ENCODE measurements at places on chromosomes 5 and 9.

DNA sequence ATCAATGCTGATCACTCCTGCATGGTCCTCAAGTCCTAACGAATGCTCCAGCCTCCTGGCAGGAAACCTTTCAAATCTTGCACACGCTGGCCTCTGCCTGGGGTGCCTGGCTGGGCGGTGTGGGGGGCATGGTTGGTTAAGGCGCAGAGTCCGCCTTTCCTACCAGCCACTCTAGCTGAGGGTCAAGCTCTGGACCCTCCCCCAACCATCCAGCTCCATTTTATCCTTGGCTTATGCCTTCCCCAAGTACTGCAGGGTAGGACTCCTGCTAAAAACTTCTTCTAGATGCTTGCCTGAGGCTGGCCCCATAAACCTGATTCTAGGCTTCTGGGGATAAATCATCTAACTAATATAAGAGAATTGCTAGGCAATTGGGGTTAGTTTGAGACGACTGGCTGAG is 808 bp upstream of the MVB12B start:
- DNase-seq: no peak

GRCh38 chr5:173011566-173011965 is 28.0 kb downstream of the ATP6V0E1 start:
- no peak for DNase-seq

- no peak for DNase-seq
Measured at GRCh38 chr9:120482424-120483186, 97.4 kb downstream of the CDK5RAP2 start.

- DNase-seq: peak; percentile 82
Measured at GRCh38 chr9:96350866-96351265, 32.6 kb downstream of the SLC35D2 start.

DNA sequence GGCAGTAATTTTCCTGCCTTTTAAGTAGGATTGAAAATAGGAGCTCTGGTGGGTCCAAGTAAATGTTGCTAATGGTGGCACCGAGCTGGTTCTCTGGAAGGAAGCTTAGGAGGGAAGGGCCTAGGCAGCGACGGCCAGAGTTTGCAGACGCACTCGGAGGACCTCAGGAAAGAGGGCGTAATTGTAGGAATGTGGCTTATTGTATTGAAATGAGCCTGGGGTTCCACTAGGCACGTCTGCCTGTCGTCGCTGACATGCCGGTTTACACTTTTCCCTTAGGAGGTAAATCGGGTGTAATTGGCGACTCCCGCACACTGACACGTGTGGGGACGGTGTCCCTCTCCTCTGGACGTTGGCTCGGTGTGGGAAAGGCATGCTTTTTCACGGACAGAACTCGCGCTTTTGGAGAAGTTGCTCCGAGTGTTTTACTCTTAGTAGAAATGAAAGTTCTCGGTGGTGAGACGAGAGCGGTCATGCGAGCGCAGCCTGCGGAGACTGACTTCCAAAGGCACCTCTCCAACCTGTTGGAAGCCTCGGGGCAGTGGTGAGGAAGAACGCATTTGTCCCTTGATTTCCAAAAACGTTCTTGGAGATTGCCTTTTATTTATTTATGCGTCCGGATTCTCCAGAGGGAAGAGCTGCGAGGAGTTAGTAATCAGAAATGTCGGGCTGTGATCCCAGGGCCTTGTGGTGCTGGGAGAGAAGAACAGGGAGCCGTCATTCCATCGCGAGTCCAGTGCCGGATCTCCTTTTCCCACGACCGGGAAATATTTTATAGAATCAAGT is 1.3 kb downstream of the NR4A3 start:
- peak; percentile 85 for DNase-seq

- DNase-seq: no peak
Measured at GRCh38 chr9:92954049-92954861, 6.9 kb downstream of the FGD3 start.

DNA sequence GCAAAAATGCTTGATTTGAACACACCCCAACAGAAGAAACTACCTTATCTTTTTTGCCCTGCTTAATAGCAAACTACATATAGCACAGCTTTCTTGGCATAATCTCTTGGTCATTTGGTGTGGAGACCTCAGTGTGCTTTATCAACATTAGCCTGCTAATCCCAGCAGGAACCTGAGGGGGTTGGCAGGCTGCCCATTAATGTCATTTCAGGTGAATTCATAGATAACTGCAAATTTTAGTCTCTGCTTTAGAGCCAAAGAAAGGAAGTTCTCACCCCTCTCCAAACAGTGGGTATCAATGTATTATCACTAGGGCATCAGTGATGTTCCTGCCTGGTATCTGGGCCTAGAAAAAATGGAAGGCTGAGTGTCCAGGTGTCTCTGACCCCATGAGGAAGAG is 489.0 kb downstream of the NTRK2 start:
- no peak for DNase-seq

DNA sequence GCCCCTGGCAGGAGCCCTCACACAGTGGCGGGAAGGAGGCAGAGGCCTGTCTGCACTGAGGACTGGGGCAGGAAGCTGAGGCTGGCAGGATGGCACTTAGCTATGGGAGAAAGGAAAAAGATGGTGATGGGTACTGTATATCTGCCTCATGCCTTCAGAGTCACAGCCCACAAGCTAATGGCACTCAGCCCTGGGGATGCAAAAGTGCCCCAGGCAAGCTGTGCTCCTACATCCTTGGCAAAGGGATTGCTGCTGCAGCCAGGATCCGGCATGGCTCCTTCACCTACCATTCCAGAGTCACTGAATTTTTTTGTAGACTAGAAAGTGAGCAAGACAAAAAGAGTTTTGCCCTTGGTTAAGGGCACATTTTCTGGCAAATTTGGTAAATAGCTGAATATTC is 8.7 kb downstream of the ACSL6 start:
- DNase-seq: no peak

GRCh38 chr9:136379003-136379287 is 5.5 kb upstream of the CARD9 start:
- no peak for DNase-seq

- no peak for DNase-seq
Measured at GRCh38 chr9:137972988-137973470, 95.4 kb downstream of the CACNA1B start.

DNA sequence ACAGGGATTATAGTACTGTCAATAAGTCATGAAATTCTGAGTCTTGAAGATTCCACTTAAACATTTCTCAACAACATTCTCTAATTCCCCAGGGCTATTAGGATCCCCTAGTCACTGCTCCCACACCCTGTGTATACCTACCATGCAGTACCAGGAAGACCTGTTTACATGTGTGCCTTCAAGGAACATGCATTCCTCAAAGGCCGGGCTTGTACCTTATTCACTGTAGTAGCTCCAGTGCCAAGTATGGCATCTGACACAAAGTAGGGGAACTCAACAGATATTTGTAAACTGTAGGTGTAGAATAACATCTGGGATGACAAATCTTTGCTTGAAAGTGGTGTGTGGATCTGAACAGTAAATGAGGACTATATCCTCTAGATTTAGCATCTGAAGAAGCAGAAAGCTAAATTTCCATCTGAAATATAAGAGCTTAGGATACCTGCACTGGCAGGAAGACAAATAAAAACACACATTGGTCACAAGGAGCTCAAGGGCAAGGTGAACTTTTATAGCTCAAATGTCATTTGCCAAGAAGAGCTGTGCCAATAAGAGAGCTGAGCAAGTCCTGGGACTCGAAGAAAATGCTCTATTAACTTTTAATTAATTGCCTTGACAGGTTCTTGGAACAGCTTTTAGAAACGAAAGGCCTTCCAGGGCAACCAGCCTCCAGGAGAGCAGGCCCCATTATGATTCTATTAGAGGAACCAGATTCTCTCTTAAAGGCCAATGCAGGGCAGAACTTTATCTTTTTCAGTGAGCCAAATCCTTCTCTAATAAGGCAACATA is 52.3 kb upstream of the MYOT start:
- DNase-seq: no peak

DNA sequence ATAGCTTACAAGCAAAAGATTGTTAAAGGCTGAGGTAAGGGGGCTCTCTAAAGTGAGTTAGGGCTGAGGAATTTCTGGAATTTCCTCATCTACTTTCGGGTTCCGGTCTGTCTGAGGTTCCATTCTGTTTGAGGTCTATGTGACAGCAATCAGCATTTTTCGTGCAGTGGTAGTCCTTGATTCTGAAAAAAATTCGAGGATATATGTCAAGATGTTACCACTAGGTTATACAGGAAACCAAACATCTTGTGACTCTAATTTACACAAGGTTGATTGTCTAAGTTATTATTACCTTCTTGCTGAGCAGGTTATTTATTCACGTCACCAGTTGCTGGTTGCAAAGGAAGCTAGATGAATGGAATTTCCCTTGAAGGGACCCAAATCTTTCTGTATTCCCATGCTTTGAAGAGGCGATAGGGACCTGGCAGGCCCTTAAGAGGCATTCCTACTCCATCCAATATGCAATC is 35.2 kb downstream of the RLN2 start:
- peak; percentile 2 for DNase-seq

- no peak for DNase-seq
Measured at GRCh38 chr9:100372648-100373047, 19.9 kb upstream of the TEX10 start.

GRCh38 chr5:36535378-36535777 is 71.0 kb upstream of the SLC1A3 start:
- no peak for DNase-seq

DNA sequence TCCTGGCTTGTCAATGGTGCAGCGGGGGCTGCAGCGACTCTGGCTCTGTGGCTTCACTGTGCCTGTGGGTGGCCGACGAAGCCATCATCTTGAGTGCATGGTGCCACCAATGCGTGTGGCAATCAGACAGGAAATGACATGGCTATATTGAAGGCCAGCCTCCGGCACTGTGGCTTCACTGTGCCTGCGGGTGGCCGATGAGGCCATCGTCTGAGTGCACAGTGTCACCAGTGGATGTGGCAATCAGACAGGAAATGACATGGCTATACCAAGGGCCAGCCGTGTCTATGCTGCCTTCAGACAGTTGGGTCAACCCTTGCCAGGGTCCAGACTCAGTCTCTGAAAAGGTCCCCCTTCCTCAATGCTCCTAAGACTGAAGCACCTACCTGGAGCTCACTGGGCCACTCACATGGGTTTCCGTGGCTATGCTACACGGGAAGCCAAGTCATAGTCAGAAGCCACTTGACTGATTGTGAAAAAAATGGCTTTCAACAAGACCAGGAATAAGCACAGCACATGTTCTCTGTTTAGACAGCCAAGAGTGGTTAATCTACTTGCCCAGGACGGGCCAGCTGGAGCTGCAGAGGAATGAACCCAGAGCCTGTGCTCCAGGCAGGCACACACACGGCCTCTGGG is 67.5 kb upstream of the S1PR3 start:
- no peak for DNase-seq

- peak; percentile 61 for DNase-seq
Measured at GRCh38 chr5:142421228-142421617, 96.4 kb upstream of the SPRY4 start.

DNA sequence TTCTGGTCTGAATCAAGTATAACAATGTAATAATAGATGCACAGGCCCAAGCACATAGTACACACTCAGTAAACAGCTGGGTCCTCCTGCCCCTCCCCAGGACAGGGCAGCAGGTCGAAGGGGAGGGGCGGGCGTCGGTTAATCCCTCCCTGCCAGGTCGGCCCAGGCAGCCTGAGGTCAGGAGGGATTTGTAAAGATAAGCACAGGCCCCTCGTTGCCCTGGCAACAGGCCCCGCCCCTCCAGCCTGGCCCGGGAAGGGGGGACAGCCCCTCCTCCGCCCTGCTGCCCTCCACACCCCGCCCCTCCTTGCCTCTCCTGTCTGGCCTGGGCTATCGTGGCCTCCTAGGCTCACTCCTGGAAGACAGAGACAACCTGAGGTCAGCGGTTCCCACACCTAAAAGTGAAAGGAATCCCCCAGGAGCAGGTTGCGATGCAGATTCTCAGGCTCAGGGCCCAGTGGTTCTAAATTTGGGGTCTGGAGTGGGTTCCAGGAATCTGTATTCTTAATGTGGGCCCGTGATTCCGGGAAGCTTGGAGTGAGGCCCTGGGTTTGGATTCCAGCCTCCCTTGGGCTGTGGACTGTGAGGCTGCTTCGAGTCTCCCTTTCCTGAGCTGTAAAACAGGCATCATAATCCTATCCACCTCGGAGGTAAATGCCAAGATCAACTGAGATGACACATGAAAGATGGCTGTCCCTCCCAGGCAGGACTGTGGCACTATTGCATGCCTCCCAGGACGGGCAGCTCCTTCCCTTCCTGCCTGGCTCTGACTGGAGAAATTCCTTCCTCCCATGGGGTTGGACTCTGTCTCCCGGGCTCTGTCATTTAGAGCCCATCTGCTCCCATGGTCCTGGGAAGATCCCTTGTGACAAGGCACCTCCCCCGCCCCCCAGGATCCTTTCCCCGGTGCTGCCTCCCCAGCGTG is 4.4 kb downstream of the CRB2 start:
- DNase-seq: peak; percentile 96
